ENCODE measurements at places on chromosomes 12 and 14. TPM values are rescaled to one million over a fixed set of nuclear protein-coding genes. Genes with fewer than 3 reads are reported as not detected.

- DNase-seq: no peak
Observed at GRCh38 chr12:66279123-66279712, 23.1 kb upstream of the HELB start.

The IL23A gene
- total RNA-seq: not detected

DNA sequence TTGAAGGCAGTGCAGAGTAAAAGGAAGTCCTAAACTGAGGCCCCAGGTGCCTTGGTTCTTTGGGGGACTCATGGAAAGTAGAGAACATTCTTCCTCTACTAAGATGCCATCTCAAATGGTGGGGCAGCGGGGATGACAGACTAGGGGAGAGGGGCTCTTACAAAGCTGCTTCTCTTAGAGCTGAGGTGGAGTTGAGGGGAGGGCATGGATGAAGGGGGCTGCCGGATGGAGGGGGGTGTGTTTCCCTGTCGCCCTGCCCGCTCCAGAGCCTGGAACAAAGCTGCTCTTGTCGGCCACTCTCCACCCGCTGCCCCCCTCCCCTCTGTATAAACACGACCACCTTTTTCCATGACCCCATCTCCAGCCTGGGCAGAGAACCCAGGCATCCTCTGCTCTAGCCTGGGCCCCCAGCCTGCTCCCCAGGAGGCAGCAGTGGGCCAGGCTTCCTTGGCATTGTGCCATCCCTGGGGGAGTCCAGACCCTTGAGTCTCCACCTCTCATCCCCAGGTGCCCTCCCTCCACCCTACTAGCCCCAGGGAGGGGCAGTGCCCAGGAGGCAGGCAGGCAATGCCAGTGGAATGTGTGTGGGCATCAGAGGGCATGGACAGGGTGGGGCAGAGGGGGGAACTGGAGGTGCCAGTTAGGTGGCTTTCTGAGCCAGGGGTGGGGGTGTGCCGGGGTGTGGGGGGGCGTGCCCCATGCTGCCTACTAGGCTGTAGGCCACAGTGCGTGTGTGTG is 1.7 kb downstream of the RARG start:
- DNase-seq: peak; percentile 85

The CLEC1A gene
- 1.3 TPM for total RNA-seq

- no peak for DNase-seq
Observed at GRCh38 chr12:69947897-69948296, 122.9 kb downstream of the MYRFL start.
